ENCODE measurements at places on chromosomes 1 and 21.
A peak's percentile ranks its signal among the peaks of the same experiment; 100 is the strongest.

- no peak for DNase-seq
Measured at GRCh38 chr1:31736675-31737074, 27.5 kb downstream of the ADGRB2 start.

- DNase-seq: no peak
Measured at GRCh38 chr1:21825393-21825792, 13.3 kb downstream of the LDLRAD2 start.

DNA sequence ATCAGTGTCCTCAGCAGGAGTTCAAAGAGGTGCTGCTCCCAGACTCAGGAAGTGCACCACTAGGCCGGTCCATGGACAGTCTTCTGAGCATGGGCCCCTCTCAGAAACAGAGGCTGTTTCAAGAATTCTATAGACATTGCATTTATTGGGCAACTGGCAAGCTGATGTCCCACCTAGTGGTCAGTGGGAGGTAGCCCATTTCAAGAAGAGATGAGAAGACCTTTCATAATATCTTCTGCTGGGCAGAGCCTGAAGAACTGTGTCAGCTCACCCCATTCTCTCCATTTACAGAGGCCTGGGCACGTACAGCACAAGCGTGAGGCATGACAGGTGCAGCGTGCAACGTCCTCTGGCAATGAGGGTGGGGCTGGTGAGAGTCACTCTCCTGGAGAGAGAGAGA lies 216.0 kb downstream of the DYRK1A start:
- peak; percentile 61 for DNase-seq

- no peak for DNase-seq
Measured at GRCh38 chr1:25042331-25043227, 112.5 kb upstream of the RUNX3 start.

DNA sequence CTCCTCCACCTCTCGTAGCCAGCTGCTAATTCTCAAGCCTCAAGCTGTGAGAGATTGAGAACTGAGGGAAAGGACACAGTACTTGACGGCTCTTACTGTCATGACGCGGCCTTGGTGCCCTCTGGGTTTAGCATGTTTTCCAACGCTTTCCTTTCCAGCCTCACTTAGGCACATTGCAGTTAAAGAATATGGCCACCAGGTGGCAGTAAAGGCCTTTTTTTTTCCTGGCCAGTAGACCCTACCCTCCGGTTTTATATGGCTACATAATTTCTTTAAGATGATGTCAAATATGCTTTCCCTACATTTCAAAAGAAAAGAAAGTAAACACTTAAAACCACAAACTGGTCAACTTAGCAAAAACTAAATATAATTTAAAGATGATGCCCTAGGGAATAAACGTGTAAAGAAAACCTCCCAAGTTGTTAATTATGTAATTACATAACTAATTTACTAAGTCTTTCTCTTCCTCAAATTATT lies 56.8 kb upstream of the PRDX6 start:
- DNase-seq: peak; percentile 89

DNA sequence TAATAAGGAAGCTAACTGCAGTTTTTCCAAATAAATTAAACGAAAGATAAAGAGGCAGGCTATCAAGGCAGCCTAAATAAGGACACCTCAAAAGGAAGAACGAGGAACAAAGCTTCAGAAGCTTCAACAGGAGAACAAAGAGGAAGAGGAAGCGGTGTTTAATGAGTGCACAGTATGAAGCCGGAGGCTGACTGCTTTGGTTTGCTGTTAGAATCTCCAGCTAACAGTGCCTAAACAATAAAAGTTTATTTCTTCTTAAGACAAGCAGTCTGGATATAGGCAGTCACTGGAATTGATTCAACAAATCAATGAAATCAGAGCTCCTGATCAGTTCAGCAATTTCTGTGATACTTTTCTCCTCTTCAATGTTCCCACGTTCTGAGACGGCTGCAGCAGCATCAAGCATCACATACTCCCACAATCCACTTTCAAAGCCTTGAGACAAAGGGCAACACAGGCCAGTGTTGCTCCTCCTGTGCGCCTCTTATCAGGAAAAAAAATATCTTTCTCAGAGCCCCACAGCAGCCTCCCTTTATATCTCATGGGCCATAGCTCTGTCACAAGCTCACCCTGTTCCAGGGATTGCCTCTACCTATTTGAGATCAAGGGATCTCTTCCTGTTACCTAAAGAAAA lies 365.6 kb upstream of the ST6GALNAC5 start:
- no peak for DNase-seq

DNA sequence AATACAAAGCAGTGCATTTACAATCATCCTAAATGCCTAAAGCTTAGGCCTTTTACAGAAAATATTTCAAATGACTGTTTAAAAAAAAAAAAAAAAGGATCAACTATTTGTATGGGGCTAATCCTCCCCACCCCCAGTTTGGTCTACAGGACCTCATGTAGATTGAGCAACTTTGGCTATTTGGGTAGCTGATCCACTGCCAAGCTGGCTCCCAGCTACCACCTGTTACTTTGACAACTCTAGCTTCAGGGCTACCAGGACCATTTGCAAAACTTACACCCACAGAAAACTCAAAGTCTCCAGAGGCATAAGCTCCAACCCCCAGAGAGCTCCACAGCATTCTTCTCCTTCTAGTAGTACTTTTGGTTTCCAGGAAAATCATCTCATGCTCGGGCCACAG lies 29.4 kb downstream of the JAK1 start:
- no peak for DNase-seq

DNA sequence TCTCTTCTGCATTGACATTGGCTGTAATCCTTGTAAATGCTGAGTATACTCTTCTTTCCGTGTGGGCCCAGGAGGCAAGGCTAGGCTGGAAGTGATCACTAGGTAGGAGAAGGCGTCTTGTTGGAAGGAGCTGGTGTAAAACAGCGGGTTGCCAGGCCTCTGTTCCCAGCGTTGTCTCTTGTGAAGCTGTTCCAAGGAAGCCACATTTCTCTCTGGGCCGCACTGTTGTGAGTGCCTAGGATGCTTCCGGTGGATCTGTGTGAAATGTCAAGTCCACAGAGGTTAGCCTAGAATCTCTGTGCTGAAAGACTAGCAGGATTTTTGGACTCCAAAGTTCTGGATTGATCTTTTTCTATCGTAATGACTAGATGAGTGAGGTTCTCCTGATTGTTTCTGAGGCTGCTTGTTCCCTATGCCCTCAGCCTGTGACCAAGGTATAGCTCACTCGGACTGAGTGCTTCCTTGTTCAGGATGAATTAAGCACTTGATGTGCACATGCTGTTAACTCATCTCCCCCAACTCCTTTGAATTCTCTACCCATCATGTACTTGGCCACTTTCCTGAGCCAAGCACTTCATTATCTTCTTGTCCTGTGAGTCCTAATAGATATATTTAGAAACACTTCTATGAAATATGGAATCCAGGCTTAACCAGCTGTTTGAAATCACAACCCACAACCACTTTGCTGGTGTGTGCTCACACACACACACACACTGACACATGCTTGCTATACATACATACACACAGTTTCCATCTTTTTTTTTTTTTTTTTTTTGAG lies 63.3 kb downstream of the PBX1 start:
- DNase-seq: no peak

- no peak for DNase-seq
Measured at GRCh38 chr1:3033040-3033789, 11.9 kb downstream of the ACTRT2 start.

- peak; percentile 89 for DNase-seq
Measured at GRCh38 chr21:15848634-15849560, 119.1 kb downstream of the USP25 start.

- no peak for DNase-seq
Measured at GRCh38 chr1:18479454-18479853, 1.3 kb upstream of the KLHDC7A start.

DNA sequence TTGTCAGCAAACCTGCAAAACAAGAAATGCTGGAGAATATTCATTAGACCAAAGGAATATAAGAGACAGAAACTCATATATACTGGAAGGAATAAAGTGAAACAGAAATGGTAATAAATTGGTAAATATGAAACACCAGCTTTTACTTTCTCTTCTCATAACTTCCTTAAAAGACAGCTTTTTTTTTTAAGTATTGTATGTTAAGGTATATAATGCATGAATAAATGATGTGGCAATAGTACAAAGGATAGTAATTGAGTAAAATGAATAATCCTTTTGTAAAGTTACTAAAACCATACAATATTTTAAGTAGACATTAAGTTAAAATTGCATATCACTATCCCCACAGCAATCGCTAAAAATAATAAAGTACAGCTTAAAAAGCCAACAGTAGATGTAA lies 64.8 kb downstream of the TRIM33 start:
- DNase-seq: no peak

- DNase-seq: no peak
Measured at GRCh38 chr1:21563971-21564370, 54.7 kb downstream of the ALPL start.

DNA sequence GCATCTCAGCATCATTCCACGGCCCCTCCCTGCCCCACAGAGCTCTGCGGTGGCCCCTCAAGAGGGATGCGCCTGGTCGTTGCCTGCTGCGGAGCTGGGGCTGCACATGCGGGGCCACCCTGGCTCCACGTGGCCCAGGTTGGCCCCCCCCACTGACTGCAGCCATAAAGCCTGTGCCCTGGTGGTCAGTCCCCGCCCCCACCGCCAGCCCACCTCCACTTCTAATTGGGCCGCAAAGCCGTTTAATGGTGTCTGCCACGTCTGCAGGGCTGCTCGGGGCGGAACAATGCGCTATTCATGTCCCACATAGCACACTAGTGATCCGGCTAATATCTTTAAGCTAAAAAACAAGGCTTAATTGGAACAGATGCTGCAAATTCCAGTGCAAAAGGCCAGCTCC lies 33.5 kb upstream of the ACTRT2 start:
- no peak for DNase-seq

DNA sequence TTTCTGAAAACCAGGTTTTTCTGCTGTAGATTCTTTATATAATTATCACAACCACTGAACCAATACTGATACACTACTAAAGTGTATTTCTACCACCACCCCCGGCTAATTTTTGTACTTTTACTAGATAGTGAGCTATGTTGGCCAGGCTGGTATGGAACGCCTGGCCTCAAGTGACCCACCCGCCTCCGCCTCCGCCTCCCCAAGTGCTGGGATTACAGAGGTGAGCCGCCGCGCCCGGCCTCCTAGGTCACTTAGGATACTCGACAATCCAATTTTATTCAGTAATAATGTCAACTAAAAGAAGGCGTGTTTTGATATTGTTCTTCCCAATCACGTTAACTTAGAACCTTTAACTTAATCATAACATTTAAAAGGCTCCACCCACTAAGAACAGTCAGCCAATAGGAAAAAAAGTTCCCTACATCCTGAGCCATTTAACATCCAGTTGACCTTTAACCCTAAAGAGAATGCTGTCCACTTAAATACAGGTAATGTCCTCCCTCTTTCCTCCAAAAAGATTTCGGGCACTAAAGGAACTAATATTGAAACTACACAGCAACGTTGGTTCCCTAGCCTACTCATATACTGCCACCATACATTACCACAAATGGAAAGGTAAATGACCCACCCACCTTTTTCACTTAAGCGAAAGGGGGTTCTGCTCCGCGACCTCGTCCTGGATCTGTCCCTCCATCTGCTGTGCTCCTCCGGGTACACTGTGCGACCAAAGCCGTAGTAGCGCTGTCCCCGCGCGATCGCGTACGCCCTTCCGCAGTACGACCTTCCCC lies 1.2 kb downstream of the RSRP1 start:
- no peak for DNase-seq

- no peak for DNase-seq
Measured at GRCh38 chr1:170261669-170262068, 115.9 kb downstream of the NTMT2 start.

DNA sequence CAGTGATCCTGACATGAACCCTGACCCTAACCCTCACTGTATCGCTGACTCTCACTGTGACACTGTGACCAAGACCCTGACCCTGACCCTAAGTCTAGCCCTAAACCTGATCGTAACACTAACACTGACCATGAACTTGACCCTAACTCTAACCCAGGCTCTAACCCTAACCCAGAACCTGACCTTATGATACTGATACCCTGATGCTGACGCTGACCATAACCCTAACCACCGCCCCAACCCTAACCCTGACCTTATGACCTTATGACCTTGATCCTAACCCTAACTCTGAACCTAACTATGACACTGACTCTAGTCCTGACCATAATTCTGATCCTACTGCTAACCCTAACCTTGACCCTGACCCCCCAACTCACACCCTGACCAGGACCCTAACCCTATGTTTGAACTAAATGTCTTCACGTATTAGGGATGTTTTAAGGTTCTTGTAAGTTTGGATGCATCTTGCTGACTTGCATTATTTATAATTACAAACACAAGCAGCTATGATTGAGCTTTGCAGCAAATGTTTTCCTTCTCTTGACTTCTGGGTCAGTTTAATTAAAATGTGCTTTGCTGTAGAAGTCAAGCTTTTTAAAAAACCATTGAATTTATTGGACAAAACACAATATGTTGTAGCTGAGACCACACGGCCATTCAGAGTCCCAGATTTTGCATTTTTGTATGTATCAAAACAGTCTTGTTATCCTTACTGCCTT lies 23.9 kb upstream of the PRSS38 start:
- no peak for DNase-seq
